Kidney tubule cell (primary cell): ENCODE measurements at places on chromosomes 5 and 9.
A peak's percentile ranks its signal among the peaks of the same experiment; 100 is the strongest.

GRCh38 chr9:27379311-27380251, 82.6 kb upstream of the EQTN start:
- peak; percentile 45 for DNase-seq

GRCh38 chr5:35066260-35066795, 18.6 kb upstream of the AGXT2 start:
- DNase-seq = no peak

DNA sequence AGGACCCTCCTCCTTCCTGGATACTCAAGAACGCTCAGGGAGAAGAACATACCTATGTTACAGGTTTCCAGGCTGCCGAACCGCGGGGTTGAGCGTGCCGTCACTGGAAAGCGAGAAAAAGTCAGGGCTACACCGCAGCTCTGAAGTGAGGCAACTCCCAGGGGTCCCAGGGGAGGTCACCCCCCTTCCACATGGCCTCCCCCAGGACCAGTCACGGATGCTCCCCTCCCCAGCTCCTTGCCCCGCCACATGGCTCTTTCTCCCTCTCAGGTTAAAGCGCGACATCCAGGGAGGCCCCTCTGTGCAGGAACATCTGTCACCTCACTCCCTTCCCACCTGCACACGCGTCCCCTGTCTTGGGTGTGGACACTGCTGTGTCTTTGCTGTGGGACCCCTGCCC, 44.0 kb upstream of the ZNF354A start:
- no peak for DNase-seq

DNA sequence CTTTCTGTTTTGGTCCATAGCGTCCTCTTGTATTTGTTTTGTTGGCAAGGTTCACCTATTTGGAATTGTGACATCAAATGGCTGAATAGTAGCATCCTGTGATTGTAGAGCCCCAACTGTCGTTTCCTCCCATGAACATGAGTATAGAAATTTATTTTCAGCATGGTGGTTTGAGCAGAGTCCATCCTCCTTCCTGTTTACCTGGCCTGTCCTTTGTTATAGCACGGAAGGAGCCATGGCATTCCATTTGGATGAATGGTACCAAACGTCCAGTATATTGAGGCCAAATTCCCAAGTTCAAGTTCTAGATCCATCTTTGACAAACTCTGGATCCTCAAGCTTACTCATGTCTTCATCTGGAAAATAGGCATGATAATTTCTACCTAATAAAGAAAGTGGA, 16.8 kb downstream of the RASGRF2 start:
- DNase-seq = peak; percentile 9

DNA sequence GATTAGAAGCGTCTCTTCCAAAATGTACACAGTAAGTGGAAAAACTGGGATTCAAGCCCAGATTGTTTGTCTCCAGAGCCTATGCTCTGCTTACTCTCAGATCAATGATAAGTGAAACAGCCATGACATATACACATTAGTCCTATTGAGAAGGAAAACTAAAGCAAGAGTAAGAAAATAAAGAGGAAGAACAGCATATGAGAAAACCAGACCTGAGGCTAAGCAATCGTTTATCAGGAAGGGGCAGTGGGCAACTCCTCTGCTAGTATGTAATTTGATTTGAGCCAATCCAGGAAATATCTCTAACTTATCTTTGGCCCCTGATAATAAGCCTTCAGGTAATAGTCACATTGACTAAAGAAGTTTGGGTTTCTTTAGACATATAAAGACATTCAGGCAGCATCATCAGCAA, 789.9 kb upstream of the C9orf72 start:
- DNase-seq = no peak

DNA sequence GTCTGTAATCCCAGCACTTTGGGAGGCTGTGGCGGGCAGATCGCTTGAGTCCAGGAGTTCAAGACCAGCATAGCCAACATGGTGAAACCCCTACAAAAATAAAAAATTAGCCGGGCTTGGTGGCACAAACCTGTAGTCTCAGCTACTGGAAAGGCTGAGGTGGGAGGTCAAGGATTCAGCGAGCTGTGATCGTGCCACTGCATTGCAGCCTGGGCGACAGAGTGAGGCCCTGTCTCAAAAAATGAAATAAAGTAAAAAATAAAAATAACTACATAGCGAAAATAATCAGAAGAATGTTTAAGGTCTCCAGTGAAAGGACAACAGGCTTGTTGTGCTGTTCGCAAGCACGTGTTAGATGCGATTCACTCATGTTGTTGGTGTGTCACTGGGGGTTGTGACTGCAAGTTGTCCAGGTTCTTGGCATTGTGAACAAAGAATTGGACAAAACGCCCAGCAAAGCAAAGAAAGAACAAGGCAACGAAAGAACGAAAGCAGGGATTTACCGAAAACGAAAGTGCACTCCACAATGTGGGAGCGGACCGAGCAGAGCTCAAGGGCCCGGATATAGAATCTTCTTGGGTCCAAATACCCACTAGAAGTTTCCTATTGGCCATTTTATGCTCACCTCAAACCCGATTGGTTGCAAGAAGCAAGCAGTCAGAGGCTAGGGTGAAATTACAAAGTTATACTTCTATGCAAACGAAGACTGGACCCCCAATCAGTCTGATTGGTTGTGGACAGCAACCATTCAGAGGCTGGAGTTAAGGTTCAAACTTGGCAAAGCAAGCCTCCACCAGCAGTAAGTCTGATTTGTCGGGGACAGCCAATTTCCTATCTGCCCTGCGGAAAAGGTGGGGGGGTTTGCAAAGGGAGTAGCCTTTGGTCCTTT, 844 bp upstream of the MCCC2 start:
- DNase-seq = no peak

- no peak for DNase-seq
Measured at GRCh38 chr5:179268966-179269693, 76.1 kb downstream of the ADAMTS2 start.

DNA sequence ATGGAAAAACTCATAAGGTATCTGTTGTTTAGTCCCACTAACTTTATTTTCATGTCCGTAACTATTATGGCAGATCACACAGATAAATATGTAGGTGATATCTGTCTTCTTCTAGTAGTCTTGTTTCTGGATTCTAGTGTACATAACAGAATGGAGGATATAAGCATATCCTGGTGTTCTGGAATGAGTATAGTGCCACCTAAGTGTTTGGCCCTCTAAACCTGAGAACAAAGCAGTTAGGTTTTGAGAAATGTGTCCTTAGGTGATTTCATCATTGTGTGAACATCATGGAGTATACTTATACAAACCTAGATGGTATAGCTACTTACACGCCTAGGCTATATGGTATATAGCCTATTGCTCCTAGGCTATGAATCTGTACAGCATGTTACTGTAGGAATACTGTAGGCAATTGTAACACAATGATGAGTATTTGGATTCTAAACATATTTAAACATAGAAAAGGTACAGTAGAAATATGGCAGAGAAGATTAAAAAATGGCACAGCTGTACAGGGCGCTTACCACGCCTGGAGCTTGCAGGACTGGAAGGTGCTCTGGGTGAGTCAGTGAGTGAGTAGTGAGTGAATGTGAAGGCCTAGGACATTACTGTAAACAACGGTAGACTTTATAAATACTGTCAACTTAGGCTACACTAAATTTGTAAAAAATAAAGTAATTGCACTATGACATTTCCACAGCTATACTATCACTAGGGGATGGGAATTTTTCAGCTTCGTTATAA, 150.3 kb upstream of the SLC24A2 start:
- no peak for DNase-seq

- peak; percentile 98 for DNase-seq
Measured at GRCh38 chr9:95510709-95511615, 5.8 kb downstream of the PTCH1 start.

- no peak for DNase-seq
Measured at GRCh38 chr5:42392917-42393316, 30.3 kb upstream of the GHR start.

DNA sequence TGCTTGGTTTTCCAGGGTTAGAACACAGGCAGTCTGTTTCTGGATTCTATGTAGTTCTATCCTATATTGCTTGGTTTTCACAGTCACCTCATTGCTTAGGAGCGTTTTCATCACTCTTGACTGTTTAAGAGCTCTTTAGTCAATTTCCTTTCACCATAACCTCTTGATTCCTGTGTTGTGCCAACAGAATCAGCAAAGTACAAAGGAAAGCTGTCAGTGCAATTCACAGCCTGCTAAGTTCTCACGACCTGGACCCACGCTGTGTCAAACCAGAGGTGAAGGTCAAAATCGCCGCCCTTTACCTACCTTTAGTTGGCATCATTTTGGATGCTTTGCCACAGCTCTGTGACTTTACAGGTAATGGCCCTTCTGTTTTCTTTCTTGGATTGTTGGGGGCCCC, 199.9 kb downstream of the DOCK8 start:
- DNase-seq = no peak

DNA sequence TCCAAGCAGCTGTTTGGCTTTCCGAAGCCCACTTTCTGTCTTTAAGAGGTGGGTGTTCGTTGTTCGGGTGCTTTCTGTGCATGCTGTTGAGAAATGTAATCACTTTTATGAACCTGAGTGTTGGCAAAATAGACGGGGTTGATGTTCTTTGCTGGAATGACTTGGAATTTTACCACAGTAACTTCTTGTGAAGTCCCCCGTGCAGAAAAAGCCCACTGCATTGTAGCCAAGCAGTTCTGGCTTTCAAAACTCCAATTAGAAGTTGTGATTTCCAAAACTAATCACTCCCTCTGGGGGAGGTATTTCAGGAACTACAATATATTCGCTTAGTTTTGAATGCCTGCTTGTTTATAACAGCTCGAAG, 111.1 kb downstream of the PAM start:
- DNase-seq = peak; percentile 16

DNA sequence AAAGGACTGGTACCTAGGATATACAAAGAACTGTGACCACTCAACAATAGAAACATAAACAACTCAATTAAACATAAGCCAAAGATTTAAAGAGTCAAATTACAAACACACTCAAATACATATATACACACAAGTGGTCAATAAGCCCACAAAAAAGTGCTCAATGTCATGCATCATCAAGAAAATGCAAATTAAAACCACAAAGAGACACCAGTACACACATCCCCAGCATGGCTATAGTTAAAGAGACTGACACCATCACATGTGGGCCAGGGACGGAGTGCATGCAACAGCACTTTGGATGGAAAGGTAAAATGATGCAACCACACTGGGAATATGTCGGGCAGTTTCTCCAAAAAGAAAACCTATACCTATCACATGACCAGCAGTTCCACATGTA, 89.7 kb downstream of the CAAP1 start:
- DNase-seq = no peak

DNA sequence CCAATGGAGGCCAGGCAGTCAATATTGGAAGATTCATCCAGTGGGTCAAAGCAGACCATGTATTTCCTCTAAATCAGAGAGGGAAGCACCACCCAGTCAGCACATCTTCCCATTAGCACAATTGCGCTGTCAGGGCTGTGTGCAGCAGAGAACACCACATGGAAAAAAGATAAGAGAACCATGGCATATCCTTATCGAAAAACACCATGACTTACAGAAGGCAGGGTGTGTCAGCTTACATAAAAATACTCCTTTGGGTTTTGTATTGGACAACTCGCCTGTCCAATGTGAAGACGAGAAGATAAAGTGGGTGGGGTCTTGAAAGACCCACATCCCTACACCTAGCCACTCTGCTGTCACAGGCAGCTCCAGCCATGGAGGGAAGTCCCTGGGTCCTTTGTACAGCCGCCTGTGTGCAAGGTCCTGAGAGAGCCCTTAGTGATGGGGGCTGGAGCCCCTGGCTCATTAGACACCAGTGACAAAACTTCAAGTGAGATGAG, 71.9 kb upstream of the SPATA31E1 start:
- no peak for DNase-seq

- no peak for DNase-seq
Measured at GRCh38 chr5:112122353-112122752, 296.7 kb downstream of the EPB41L4A start.
